ENCODE measurements at places on chromosomes 2 and 18.

- DNase-seq = no peak
These were observed 142.9 kb upstream of the MEX3C start for GRCh38 chr18:51340332-51340731.

DNA sequence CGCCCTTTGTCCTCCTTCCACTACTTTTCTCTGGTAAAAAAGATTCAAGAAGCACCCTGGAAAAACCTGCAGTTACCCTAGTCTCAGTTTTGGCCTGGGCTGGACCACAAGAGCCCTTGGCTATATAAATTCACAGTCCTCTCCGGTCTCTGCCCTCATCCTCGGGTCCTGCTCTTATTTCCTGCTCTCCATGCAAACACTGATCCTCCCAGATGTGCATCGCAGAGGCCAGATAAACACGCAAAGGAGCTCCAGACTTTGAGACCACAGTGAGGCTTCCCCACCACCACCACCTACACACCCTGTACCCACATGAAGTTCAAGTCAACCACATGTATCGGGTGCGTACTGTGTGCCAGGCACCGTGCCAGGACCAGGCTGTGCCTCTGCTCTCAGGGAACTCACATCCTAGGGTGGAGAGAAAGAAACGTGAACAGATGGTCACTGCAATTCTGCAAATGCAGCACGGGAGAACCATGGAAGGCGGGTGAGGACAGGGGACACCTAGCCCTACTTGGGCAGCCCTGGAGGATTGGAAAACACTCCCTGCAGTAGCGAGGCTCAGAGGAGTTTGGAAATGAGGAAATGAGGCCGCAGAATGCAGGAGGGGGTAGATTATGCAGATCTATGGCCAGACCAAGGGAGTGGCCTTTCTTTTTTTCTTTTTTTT, 7.4 kb downstream of the CTDSP1 start:
- DNase-seq = peak; percentile 64

GRCh38 chr2:54092940-54093339, 22.5 kb upstream of the ACYP2 start:
- no peak for DNase-seq

GRCh38 chr2:73994178-73994831, 9.6 kb downstream of the TET3 start:
- no peak for DNase-seq

GRCh38 chr18:68766433-68766832, 31.4 kb upstream of the CCDC102B start:
- no peak for DNase-seq

DNA sequence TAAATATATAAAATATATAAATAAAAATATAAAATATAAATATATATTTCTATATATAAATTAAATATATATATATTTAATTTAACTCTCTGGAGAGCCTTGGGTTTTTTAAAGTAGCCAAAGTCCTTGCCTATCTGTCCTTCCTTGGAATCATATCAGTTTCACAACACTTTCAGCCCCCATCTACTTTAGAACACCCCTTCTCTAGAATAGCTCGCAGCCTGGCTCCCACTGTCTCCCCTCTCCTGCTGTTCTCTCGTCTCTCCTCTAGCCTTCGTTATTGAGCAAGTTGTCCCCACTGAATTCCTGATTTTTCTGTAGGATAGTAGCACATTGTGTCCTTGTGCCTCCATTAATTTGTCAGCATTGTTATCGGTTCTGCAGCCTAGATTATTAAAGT, 677.0 kb downstream of the RNF144A start:
- DNase-seq = no peak

DNA sequence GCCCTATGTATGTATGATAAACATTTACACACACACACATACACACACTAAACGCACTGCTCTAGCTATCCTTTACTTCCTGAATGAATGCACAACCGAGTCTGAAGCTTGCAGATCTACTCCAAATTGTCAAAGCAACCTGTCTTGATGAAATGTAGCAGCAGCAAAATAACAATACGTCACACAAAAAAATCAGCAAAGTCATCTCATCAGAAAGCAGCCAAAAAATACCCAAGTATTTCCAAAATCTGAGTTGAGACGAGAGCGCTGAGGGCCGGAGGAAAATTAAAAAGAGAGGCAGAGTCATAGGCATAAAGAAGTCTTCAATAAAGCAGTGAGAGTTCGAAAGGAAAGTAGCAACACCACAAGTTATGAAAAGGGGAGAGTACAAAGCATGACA, 67.7 kb downstream of the ZNF521 start:
- no peak for DNase-seq

DNA sequence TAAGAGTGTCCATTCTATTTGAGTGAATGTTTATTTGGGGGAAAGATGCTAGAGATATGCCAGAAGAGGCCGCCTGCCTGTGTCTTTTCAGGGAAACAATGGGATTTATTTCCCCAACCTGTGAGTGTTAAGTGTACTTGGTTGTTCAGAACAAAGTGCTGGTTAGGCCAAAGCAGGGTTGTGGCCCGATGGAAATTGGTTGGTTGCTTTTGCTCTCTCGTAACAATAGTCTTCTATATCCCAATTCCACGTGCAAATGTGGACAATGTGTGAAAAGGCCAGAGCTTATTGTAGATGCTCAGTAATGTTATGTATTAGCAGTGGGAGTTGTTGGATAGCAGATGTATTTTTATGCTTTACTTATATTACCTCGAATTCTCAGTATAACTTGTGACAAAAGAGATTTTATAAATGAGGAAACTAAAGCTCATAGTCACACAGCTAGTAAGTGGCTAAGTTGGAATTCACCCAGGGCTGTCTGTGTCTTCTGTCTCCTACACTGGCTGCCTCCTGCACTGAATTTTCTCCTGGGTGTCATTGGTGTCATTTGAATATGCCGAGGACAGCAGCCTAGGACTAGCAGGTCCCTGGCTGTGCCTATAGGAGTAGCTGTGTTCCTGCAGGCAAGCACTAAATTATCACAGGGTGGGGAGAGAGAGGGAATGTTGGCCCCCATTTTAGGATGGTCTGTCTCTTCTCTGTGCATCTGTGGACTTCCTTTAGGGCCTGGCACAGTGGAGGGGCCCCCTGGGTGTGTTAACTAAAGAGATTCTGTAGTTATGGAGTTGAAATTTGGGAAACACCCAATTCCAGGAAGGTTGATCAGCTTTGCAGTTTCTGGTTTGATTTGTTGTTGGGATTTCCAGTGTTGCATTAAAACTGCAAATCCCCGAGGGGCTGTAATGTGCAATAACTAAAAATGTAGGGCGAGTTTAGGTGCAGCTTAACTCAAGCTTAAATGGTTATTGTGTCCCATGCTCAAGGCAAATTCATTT, 21.6 kb downstream of the GPD2 start:
- DNase-seq = no peak

DNA sequence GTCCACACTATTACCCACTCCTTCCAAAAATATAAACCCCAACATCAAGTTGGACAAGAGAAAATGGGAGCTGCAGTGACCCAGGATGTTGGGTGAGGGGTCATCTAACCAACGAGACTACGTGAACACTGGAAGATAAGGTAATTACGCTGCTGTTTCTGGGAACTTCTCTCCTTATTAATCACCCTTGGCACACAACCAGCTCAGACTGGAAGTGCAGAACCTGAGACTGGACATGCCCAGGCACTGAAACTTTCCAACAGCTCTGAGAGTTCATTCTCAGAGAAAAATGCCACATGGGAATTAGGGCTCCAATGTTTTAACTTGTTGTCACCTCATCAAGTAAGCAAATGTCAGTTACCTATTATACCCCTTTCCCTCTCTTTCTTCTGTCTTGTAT, 135.3 kb downstream of the CCDC148 start:
- DNase-seq = no peak

- DNase-seq = no peak
These were observed 46.6 kb downstream of the TSPYL6 start for GRCh38 chr2:54209379-54209778.

- DNase-seq = no peak
These were observed 33.7 kb upstream of the NPAS2 start for GRCh38 chr2:100786297-100786658.

DNA sequence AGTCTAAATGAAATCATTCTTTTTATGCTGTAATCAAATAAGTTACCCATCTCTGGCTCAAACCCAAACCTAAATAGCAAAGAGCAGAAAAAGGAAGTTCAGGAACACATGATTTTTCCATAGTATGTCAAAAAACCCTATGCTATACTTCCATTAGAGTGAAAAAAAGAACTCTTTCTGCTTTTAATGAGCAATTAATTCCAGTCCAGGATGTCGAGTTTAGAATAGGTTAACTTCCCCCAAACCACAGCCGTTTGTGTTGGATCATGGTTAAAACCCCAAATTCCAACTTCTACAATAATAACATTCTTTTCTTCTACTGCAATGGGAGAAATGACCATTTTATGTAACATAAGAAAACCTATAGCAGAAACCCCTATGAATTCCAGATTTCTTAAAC, 171.1 kb upstream of the NRP2 start:
- no peak for DNase-seq

- no peak for DNase-seq
These were observed 42.0 kb upstream of the SCG2 start for GRCh38 chr2:223644136-223644535.

- no peak for DNase-seq
These were observed 726.8 kb upstream of the DDX18 start for GRCh38 chr2:117087535-117088291.

DNA sequence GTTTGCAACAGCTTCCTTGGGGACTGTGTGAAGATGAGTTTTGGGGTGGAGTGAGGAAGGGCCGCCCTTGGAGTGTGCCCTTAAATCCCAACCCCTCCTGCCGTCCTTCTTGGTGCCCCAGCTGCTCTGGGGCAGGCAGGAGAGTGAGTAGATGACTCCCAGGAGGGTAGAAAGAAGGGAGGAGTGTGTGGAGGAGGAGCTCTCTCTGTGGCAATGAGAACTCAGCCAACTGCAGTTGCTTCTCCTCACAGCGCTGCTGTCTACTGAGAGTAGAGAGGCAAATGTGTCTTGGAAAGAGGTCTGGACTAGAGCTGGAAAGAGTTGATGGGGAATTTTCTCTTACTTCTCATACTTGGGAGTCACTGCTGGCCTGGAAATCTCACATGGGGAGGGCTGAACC, 21.8 kb upstream of the SIX2 start:
- no peak for DNase-seq

DNA sequence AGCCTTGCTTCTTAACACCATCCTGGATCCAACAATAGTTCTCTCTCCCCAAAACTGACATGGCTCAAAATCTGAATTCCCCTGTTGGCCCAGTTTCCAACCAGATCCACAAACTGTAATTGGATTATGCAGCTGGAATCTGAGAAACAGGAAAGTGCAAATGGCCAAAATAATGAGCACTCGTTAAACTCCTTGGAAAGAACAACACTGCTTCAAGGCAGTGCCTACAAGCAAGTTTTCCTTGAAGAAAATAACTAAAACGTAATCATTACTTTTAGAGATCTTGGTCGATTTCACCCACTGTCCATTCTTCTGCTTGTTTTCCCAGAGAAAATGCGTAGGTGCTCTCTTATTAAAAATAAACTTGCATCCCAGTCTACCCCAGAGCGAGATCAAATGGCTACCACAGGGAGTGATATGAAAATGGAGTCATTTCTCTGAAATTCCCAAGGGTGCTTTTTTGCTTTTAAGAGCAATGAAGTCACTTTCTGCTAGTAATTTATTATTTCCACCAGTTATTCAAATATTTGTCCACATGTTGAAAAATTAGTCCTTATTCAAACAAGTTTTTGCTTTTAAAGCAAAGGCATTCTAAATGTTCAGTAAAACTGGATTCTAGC, 264.2 kb downstream of the C1D start:
- no peak for DNase-seq

GRCh38 chr2:105753380-105753779, 8.7 kb downstream of the NCK2 start:
- no peak for DNase-seq

- DNase-seq = no peak
These were observed 47.8 kb downstream of the SMAD2 start for GRCh38 chr18:47882641-47883040.

DNA sequence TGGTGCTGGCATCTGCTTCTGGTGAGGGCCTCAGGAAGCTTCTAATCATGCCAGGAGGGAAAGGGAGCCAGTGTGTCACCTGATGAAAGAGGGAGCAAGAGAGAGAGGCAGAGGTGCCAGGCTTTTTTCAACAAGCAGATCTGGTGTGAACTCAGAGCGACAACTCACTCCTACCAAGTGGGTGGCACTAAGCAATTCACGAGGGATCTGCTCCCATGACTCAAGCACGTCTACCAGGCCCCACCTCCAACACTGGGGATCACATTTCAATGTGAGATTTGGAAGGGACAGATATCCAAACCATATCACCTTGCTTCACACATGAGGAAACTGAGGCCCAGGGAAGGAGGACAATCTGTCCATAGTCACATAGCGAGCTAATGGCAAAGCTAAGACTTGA, 19.1 kb downstream of the FABP1 start:
- no peak for DNase-seq

DNA sequence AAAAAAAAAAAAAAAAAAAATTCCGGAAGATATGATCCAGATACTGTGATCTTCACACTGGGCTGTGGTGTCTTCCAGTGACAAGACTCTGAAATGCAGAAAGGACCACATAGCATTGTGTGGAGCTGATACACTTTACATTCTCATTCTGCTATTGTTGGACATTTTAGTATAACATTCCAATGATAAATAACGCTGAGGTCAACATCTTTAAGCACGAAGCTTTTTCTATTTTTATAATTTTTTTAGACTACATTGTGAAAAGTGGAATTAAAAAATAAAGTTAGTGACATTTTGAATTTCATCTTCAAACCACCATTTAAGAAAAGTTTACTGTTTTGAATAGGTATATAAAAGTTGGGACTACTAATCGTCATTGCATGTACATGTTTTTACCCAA, 62.7 kb downstream of the CDCA7 start:
- DNase-seq = no peak

Measured in activated CD4-positive, alpha-beta T cell treated with anti-CD3 and anti-CD28 coated beads, Interleukin-2, Interleukin-4, amounts not matched to agents 100 ng/mL and 50 ng/mL, durations not matched to agents 16 hours and 8 hours (primary cell).